Stimulated activated naive CD8-positive, alpha-beta T cell treated with anti-CD3 and anti-CD28 coated beads, Interleukin-15, Interleukin-2, amounts not matched to agents 100 U/mL and 50 U/mL, for 24 hours (primary cell): ENCODE measurements at places on chromosomes 5 and 9.
A peak's percentile ranks its signal among the peaks of the same experiment; 100 is the strongest.

DNA sequence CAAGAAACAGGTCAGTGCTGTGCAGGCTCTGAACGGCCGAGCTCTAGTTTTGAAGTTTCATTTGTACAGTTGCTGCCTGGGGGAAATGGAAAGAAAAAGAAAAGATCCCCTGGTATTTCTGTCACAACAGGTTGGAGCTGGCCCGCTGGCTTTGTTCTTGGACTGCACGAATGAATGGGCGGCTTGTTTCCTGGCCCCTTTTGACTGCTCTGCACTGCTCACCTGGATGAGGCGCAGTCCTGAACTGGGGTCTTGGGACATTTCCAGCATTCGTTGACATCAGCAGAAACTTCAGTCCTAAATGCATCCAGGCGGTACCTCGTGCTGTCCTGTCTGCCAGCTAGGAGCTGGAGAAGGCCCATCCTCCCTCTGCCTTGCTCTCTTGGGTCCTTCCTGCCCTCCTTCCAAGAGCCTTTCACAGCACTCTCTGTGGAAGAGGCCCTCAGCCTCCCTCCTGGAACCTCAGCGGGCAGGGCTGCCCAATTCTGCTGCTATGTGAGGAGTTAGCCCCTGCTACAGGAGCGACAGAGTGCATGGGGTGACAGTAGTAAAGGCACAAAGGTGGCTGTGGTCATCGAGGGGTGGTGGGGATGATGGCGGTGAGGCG, 189.2 kb downstream of the FSTL4 start:
- DNase-seq, result no peak

DNA sequence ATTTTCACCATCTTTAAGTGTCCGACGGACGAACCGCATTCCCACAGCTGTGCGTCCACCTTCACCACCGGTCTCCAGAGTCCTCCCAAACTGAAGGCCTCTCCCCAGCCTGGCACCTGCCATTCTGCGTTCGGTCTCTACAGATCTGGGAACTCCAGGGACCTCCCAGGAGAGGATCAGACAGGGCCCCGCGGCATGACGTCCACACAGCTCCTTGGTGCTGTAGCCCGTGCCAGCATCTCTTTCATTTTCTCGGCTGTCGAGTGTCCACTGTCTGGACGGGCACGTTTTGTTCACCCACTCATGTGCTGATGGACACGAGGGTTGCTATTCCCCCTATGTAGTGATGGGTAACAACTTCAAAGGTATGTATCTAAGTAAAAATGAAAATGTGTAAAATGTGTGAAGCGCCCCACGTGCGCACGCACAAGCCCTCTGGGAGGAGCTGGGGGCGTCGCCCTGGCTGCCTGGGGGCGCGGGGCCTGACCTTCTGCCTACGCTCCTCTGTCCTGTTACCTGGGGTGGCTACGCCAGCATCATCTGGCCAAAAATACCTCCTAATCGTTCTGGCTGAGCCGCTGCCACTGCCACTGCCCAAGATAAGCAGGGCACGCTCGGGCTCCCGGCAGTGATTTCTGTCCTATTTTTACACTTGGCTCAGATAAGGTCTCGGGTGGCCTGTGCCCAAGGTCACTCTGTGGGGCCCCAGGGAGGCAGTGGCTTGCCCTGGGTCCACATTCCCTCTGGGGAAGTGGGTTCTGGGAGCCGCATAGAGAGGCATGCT, 10.8 kb upstream of the SLC12A7 start:
- no peak for DNase-seq

DNA sequence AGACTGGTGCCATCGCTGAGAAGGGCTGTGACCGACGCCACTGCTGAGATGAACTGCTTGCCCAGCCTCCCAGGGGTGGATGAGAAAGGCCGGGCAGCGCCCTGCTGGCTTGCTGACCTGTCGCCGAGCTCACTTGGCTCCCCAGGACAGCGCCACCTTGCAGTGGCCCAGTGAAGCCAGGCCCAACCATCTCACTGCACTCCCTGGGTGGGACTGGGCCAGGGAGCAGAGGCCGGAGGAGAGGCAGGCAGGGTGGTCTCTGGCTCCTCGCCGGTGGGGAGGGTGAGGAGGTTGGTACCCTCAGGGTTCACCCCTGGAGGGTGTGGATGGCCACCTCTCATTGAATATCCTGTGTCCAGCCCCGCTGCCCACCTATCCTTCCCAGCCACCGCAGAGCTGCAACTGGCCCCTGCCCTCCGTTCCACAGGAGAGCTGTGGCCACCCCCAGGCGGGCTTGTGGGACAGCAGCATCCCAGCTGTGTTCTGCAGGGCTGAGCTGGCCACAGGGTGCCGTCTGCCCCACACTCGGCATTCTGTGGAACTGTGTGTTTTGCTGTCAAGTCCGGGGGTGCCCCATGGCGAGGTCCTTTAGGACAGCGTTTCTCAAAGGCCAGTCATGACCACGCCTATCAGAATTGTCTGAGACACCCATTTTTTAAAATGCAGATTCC, 41.0 kb upstream of the FCN2 start:
- DNase-seq, result no peak

GRCh38 chr5:91311168-91311696, 71.9 kb downstream of the ARRDC3 start:
- DNase-seq, result peak; percentile 22

- DNase-seq, result no peak
Observed at GRCh38 chr5:143738417-143739401, 73.3 kb upstream of the HMHB1 start.

DNA sequence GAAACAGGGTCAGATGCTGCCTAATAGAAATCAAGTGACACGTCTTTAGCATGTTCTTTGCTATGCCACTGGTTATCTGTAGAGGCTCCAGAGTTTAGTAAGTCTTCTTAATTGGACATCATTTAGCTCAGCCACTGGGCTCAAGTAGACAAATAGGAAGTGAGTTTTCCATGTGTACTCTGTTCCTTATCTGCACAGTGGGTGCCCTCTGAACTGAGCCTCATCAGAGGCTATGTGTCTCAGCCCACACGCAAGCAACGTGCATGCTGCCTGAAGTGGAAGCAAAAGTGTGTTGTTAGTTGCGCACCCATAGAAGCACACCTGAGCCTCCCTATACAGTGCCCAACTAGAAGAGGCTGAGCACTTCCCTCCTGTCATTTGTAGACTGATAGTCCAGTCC, 134.7 kb downstream of the SEMA5A start:
- no peak for DNase-seq

DNA sequence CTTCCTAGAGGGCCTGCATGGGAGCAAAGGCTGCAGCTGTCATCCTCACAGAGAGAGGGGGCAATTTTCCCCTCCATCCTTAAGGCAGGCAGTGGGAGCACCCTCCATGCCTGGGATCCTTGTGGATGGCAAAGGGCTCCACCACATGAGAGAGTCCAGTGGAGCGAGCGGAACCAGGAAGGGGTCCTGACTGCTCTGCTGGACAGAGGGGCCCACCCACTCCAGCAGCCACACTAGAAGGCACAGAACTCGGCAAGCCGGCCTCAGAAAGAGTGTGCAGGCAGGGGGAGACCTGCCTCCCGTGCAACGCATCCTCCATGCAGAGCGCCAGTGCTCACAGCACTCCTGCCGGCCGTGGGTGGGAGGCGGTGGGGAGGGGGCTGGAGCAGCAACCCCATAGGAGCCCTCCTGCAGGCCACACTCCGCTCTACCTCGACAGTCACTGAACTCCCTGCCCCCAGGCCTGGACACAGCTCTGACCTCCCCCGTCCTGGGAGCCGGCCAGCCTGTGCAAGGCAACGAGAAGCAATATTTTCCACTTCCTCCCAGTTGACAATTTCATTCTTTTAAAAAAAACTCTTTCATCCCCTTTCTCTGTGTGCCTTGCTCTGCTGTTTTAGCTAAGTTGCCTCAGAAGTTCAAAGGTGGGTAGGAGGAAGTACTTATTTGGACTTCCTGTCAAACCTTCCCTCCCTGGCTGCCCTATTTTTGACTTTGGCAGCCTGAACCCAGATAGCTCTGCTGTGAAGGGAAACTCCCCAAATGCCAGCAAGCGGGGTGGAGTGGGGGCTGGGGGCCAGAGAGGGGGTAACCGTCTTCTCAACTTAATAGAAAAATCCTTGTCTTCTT, 5.3 kb upstream of the LCP2 start:
- peak; percentile 63 for DNase-seq

DNA sequence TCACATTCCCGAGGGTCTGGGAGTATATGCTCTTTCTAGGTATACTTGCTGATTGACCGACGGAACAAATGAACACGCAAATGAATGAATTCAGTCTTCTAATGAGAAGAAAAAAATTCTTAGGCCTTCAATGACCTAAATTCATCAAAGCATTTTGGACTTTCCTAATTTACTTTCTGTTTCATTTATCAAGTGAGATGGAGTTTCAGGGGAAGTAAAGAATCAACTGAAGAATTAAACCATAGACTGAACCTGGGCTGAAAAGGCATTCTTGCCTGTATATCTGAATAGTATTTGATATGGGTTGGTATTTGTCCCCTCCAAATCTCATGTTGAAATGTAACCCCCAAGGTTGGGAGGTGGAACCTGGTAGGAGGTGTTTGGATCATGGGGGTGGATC, 64.1 kb downstream of the ZFAND5 start:
- DNase-seq, result no peak

- no peak for DNase-seq
Observed at GRCh38 chr5:158800481-158800880, 299.2 kb downstream of the EBF1 start.

GRCh38 chr5:139788294-139788910, 7.2 kb upstream of the PSD2 start:
- DNase-seq, result no peak

DNA sequence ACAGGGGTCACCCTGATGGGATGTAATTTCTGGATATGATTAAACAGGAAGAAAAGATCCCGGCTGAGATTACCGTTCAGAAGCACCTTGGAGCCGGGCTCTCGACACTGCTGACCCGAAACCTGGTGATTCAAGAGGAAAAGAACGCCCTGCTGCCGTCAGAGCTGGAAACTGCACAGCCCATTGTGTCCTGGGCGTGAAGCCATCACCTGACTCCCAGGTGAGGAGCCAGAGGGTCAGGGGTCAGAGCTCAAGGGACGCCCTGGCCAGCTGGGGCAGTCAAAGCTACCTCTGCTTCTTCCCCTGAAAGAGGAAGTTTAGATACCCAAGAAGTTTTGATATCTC, 17.8 kb upstream of the SLC12A7 start:
- DNase-seq, result no peak

DNA sequence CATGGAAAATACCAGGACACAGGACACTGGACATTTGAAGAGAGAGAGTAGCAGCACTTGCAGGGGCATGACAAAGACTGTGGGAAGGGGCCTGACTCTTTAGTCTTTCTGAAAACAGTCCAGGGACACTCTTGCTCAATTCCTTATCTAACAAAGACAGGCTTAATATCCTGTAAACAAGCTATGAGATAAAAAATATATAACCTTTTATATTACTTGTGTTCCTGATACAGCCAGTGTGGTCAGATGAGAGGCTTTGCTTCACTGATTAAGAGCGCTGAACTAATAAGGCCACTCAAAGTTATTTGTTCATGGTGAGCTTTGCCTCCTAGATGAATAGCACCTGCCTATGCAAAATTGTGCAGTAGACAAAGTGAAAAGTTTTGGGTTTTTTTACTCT, 518.7 kb downstream of the LRRC70 start:
- no peak for DNase-seq

DNA sequence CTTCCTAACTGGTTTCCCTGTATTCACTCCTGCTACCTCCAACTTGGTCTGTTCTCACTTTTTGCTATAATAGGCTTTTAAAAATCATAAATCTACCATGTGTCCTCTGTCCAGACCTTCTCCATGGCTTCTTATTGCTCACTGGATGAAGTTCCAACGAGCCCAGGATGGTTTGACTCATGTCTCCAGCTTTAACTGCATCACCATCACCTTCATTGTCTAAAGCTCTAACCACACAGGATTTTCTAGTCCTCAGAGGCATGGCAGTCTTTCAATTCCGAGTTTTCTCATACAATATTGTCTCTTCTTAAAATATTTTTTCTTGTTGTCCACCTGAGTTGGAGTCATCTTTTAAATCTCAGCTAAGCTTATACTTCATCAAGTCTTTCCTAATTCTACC, 49.3 kb downstream of the PDCD1LG2 start:
- DNase-seq, result no peak

GRCh38 chr9:107439991-107440456, 49.5 kb downstream of the KLF4 start:
- no peak for DNase-seq
